ENCODE measurements at places on chromosomes 16 and 17.

DNA sequence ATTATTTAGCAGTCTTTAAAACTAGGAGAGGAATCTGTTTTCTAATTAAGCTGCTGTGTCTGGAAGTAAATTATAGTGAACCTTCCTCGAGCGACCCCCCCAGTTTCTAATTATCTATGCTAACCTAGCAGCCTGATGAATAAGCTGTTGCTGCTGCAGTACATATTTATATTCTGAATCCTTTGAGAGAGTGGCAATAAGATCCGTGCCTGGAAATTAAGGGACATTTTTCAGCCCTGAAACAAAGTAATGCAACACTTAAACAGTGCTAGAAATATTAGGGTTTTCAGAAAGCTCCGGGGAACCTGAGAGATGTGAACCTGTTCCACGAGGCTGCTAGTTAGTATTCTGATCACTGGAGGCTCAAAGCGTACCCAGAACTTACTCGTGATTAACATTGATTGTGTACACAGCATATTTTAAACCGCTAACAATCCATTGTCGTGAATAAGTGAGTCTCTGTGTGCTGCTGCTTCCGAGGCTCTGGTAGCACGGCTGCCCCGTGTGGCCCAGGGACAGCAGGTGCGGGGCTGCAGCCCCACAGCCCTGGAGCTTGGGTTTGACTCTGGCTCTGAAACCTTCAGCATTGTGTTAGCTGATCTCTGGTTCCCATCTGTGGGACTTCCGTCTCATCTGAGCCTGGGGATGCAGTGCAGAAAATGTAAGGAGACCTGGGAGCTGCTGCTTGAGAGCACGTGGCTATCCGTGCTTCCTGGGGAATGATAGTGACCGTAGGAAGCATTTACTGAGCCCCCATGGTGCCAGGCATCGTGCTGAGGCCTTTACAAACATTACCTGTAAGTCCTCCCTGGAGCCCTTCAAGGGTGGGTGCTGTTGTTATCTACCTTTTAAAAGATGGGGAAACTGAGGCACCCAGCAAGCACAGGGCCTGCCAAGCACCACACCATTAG lies 190.9 kb upstream of the CHMP6 start:
- DNase-seq = no peak

DNA sequence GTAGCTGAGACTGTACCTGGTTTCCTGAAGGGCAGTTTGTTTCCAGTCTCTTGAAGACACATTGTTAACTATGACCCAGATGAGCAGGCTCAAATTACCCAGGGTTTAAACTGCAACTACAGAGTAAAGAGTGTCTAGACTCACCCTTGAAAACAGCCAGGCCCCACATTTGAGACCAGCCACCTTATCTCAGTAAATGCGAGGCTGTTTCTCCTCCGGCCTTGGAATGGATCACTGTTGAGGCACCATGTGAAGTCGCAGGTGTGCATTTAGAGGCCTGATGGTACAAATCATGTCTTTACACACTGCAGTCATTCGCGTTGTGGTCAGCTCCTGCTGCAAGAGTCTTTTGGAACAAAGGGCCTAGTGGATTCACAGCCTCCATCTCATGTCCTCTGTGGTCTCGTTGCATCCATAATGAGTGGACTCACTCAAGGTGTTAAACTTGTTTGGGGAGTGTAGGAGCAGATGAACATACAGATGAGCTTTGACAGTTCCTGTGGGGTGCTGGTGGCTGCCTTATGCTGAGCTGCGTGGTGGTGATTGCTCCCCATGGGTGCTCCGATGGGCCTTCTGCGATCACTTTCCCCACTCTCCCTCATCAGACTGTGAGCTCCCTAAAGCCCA lies 18.5 kb upstream of the N4BP1 start:
- no peak for DNase-seq

DNA sequence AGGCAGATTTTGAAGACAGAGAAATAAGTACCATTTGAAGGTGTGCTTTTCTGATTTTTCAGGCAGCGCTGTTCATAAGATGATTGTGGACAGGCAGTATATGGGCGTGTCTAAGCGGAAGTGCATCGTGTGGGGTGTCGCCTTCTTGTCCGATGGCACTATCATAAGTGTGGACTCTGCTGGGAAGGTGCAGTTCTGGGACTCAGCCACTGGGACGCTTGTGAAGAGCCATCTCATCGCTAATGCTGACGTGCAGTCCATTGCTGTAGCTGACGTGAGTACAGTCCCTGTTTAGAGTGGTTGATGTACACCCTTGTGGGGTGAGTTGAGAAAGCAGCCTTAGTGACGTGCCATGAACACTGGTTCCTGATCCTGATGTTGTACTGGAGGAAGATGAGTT lies 10.7 kb downstream of the UTP4 start:
- no peak for DNase-seq

DNA sequence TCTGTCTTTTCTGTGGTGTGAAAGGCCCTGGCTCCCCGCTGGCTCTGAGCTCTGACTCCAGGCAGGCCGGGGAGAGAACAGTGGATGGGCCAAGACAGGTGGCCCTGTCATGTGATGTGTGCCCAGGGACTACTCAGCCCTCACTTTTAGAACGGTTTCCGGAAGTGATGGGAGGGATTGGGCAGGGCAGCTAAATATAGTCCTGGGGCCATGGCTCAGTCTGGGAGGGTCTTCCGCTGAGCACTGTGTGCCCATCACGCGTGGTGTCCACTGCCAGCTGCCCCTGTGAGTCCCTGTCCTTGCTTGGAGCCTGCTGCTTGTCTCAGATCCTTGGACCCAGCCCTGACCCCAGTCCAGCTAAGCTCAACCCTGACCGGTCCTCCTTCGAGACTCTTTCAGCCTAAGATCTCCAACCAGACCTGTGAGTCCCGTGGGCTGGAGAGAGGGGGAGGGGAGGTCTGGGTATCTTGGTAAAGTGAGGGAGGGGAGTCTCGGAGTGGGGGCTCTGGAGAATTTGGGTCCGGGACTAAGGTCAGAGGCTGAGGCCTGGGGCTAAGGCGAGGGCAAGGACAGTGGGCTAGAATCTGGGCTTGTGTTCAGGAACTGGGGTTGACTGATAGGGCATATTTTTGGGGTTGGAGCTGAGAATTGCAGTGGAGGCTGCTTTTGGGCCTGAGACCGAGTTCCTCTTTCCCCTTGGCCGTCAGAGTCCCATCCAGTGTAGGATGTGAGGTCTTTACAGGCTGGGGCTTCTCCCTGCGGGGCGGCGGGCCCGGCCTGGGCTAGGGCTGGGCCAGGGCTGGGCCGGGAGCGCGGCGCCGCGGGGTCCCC lies at the start of gene TRIM72:
Gene TRIM72, plus strand, starts transcription at position 243 of the 831 bp plus-strand sequence. CDS start 620 bp downstream, outside the sequence.
- no peak for DNase-seq

DNA sequence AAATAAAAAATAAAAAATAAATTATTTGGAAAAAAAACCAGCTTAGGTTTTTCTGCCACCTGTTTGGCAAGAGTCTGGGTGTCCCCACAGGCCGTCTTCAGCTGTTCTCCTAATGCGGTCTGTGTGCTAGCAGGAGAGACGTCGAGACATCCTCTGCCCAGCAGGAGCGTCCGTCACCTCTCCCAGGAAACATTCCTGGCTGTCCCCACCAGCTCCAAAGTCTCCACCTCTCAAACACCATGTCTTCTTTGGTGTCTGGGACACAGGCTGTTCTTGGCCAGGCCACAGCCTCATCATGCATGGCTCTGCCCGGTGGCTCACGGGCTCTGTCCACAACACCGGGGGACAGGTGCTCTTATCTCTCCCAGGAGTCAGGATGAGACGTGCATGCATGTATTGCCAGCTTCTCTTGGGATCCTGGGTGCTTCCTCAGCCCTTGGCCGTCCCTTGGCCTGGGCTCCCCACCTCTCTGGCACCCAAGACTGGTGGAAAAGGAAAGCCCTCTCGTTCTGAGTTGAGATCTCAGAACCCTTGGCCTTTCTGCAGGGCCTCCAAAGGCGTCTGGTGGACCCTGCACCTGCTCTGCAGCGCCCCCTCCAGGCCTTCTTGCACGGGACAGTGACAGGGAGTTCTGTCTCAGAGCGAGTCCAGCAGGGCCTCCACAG lies 84.9 kb upstream of the CBX4 start:
- no peak for DNase-seq

DNA sequence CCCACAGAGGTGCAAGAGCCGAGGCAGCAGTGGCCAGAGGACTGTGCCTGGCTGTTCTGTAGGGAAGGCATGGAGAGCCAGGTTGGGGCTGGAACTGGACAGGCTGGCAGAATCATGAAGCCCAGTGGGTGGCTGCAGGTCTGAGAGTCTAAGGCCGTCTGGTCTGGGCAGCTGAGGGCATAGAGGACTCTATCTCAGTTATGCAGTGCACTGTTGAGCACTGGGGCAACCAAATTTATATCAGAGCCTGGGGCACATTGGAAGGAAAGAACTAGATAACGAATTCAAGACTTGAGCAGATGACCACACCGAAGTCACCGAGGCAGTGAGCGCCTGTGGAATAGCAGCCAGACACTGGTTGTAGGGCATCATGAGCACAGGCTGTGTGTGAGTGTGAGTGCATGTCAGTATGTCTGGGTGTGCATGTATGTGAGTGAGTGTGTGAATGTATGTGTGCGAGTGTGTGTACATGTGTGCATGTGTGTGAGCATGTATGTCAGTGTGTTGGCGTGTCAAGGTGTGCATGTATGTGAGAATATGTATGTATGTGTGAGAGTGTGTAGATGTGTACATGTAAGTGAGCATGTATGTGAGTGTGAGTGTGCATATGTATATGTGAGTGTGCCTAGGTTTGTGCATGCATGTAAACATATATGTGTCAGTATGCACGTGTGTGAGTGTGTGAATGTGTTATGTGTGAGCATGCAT lies 37.0 kb downstream of the RGS9 start:
- DNase-seq = no peak

GRCh38 chr17:17812211-17813054 lies 24.4 kb downstream of the SREBF1 start:
- DNase-seq = no peak

- DNase-seq = no peak
Measured at GRCh38 chr16:52721331-52721730, 174.4 kb upstream of the TOX3 start.

DNA sequence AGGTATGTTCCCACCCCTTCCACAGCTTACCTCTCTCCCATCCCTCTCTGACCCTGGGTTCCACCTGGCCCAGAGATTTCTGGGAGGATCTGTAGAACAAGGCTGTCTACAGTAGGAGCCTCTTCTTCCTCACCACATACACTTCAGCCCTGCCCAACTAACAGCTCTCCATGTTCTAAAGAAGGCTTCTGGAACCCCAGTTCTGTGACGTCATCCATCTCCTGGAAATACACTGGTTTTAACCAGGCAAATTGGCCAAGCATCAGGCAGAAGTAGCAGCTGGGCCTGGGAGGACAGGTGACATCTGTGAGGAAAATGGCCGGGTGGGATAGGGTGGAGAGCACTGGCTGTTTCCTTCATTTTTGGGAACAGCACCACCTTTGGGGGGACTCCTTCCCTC lies at the start of gene LYZL6:
Gene LYZL6, minus strand, starts transcription at position 177 of the 400 bp plus-strand sequence. CDS start 4,357 bp downstream, outside the sequence.
- DNase-seq = no peak

- DNase-seq = no peak
Measured at GRCh38 chr16:88391144-88391850, 8.5 kb downstream of the ZNF469 start.

DNA sequence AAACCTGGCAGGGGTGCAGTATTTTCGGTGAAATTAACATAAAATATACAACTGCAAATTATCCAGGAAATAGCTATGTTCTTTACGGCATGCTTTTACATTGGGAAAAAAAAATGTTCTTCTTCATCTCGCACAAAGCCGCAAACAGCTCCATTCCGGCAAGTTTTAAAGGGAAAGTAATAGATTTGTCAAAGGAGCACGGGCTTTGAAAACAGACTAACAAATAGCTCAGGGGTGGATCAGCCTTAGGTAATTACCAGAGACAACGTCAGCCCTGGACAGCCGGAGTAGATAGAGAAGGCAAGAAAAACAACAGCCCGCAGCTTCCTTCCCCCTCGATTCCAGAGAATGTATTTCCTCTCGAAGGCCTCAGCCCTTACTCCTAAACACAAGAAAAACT lies 222.5 kb downstream of the C16orf78 start:
- DNase-seq = no peak

DNA sequence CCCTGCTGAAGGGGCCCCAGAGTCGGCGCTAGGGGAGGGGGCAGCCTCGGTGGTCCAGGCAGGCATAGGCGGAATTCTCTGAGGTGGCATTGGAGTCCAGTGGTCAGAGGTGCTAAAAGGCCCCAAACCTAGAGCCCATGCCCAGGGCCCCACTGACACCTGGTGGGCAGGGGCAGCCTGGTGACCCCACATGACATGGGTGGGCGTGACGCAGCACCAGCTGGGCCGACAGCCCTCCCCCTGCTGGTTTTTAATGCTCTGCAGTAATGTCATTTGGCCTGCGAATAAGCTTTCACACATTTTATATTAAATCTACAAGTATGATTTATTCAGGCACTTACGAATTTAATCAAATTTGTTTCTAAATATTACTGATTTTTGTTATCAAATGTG lies 2.1 kb upstream of the RNPS1 start:
- DNase-seq = no peak

DNA sequence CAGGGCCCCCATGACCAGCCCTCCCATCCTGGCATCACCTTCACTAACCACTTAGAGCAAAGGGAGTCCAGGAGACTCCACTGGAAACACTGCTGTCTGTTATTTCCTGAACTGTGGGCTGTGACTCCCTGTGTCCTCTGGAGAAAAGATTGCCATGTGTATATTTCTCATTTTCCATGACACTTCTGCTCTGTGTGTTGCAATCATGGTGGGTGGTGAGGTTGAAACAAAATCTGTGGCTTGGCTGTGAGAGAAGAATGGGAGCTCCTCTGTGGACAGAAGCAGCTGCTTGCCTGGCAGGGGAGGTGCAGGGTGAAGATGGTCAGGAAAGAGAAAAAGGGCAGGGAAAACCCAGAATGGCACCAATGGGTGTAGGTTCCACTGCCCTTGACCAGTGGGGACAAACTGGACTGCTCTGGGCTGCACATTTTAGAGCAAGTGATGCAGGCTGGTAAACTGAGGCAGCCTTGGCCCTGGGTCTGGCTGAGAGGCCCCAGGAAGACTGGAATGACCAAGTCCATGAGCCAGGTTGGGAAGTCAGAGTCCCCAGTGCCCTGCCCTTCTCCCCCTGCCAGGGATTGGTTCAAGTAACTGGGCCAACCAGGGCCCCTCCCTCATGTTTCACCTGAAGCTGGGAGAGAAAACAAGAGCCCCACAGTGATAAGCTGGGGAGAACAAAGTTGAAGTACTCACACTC lies 314.3 kb downstream of the C16orf95 start:
- no peak for DNase-seq

- DNase-seq = peak; percentile 46
Measured at GRCh38 chr16:84541999-84542817, 37.7 kb upstream of the MEAK7 start.

DNA sequence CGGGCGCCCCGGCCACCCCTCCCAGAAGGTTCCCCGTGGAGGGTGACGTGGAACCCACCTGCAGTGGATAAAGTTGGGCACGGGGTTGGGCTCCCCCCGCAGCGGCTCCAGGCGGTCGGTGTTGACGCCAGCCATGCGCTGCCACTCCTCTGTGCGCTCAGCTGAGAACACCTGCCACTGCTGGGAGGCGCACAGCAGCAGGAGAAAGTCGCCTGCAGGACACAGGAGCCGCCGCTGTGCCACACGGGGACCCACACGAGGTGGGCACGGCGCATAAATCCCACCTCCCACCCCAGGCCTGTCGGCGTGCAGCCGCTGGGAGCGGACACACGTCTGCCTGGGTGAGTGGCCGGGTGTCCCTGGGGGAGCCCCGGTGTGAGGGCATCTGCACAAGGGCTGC lies 20.7 kb downstream of the CTU2 start:
- DNase-seq = no peak

GRCh38 chr16:84875846-84876245 lies 56.1 kb downstream of the CRISPLD2 start:
- DNase-seq = no peak

All from AG04449 (cell line).